ENCODE measurements at places on chromosomes 2 and 18. TPM values are rescaled to one million over a fixed set of nuclear protein-coding genes. Genes with fewer than 3 reads are reported as not detected.

DNA sequence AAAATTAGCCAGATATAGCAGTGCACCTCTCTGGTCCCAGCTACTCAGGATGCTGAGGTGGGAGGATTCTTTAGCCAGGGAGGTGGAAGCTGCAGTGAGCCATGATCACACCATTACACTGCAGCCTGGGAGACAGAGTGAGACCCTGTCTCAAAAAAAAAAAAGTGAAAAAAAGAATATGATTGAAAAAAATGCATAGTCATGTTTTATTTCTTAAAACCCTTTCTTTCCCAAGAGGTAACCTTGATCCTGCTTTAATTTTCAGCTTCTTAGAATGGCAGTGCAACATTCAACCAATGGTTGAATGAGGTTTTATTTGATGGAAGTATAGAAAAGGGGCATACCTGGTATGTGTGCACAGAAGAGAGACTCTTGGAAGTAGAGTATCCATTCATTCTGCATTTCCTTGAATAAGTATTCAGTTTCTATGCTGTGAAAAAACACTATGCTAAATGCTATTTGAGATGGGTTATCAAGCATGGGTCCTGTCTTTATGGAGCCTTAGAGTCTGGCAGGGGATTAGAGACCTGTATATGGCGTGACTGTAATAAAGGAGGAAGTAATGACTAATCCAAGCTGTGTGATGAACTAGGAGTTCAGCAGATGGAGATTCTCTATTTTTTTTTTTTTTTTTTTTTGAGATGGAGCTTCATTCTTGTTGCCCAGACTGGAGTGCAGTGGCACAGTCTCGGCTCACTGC is 146.3 kb downstream of the WDSUB1 start:
- peaks cover 3% of the 10 kb centered on the region for H3K4me1 ChIP-seq
- H3K27me3 ChIP-seq = peaks cover 10% of the 10 kb centered on the region
- no peak overlapping the region for H3K4me3 ChIP-seq

- no peak overlapping the region for H3K27ac ChIP-seq
- no peak overlapping the region for H3K4me3 ChIP-seq
- peaks cover 51% of the 10 kb centered on the region for H3K36me3 ChIP-seq
- DNase-seq = no peak
- H3K27me3 ChIP-seq = no peaks in the 10 kb centered on the region
These were observed 75.6 kb downstream of the COA5 start for GRCh38 chr2:98532756-98533155.

DNA sequence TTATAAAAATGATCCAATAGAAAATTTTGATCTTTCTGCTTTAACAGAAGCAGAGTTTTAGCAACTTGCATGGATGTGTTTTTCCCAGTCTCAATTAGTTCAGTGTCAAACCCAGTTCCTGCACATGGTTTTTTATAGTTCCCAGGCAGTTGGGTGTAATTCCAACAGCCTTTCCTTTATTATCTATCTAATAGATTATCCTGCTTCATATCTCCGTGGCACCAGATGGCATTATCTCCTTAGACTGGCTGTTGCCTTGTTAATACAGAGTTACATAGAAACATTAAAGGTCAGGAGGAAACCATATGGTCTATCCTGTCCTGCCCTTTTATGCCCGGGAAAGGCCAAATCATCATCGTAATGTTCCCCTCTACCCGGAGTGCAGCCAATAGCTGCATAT is 400.9 kb upstream of the SMIM21 start:
- no peak for DNase-seq
- no peaks in the 10 kb centered on the region for H3K4me1 ChIP-seq
- no peak overlapping the region for H3K4me3 ChIP-seq
- no peak overlapping the region for H3K27ac ChIP-seq

DNA sequence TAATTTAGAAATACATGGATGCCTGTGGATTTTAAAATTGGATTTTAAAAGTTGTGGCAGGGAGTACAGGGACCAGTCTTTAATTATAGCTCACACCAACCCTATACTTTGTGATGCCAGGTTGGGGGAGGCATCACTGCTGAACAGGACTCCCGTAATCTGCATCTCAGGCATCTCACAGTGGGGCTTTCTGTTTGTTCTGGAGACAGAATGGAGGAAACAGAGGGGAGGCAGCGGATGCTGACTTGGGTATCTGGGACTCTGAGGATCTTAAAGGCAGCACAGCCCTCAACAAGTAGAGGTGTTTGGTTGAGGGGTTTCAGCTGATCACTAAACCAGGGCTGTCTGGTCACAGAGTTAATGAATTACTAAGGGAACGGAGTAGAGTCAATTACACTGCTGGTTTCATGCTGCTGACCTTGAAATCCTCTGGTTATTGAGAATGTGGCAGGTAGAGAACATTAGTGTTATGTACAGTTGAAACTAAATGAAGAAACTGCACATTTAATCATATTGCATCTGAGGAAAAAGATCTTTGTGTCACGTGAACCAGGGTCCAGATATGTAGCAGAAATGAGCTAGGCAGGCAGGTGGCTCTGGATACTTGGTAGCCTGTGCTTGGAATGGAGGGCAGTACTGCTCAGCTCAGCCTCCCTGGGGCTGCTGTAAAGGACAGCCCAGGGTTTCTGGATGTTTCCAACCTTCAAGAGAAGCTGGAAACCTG is 40.3 kb downstream of the FHOD3 start:
- no peak overlapping the region for H3K4me3 ChIP-seq
- DNase-seq = no peak
- H3K27ac ChIP-seq = no peak overlapping the region

DNA sequence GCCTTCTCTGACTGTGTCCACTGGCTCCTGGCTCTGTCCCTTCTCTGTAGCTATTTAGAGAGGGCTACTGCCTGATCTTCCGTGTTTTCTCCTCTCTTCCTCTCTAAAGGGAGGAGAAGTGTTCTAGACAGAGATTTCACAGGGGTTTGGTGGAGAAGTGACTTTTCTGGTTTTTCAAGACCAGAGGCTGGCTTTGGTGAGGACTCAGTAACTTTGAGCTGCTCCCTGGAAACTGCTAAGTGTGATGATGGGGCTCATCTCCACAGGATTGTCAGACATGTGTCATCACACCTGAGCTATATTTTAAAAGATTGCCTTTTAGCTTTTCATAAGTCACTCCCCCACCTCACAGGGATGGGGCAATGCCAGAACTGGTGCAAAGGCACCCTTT is 6.2 kb downstream of the MAL start:
- no peaks in the 10 kb centered on the region for H3K27me3 ChIP-seq
- H3K36me3 ChIP-seq = peaks cover 60% of the 10 kb centered on the region
- no peak overlapping the region for H3K27ac ChIP-seq
- no peak overlapping the region for H3K4me3 ChIP-seq

- no peak overlapping the region for H3K27ac ChIP-seq
- no peaks in the 10 kb centered on the region for H3K36me3 ChIP-seq
- peaks cover 7% of the 10 kb centered on the region for H3K27me3 ChIP-seq
These were observed 125.3 kb downstream of the COL4A4 start for GRCh38 chr2:227038550-227039189.

GRCh38 chr2:230889911-230890601 is 25.3 kb downstream of the ITM2C start:
- H3K36me3 ChIP-seq = no peaks in the 10 kb centered on the region
- H3K4me3 ChIP-seq = no peak overlapping the region
- peaks cover 25% of the 10 kb centered on the region for H3K27me3 ChIP-seq
- H3K27ac ChIP-seq = no peak overlapping the region
- DNase-seq = no peak

GRCh38 chr2:44767691-44768090 is 173.8 kb upstream of the SIX3 start:
- H3K4me3 ChIP-seq = no peak overlapping the region
- H3K36me3 ChIP-seq = no peaks in the 10 kb centered on the region
- H3K27ac ChIP-seq = no peak overlapping the region
- H3K27me3 ChIP-seq = peaks cover 6% of the 10 kb centered on the region
- DNase-seq = no peak
- H3K4me1 ChIP-seq = no peaks in the 10 kb centered on the region

GRCh38 chr18:56152551-56153310 is 485.7 kb downstream of the TXNL1 start:
- no peaks in the 10 kb centered on the region for H3K4me1 ChIP-seq
- DNase-seq = no peak
- no peaks in the 10 kb centered on the region for H3K27me3 ChIP-seq

GRCh38 chr2:206241736-206242135 is 32.7 kb upstream of the ZDBF2 start:
- DNase-seq = no peak
- peaks cover 6% of the 10 kb centered on the region for H3K4me1 ChIP-seq
- peaks cover 11% of the 10 kb centered on the region for H3K27me3 ChIP-seq
- no peak overlapping the region for H3K4me3 ChIP-seq

DNA sequence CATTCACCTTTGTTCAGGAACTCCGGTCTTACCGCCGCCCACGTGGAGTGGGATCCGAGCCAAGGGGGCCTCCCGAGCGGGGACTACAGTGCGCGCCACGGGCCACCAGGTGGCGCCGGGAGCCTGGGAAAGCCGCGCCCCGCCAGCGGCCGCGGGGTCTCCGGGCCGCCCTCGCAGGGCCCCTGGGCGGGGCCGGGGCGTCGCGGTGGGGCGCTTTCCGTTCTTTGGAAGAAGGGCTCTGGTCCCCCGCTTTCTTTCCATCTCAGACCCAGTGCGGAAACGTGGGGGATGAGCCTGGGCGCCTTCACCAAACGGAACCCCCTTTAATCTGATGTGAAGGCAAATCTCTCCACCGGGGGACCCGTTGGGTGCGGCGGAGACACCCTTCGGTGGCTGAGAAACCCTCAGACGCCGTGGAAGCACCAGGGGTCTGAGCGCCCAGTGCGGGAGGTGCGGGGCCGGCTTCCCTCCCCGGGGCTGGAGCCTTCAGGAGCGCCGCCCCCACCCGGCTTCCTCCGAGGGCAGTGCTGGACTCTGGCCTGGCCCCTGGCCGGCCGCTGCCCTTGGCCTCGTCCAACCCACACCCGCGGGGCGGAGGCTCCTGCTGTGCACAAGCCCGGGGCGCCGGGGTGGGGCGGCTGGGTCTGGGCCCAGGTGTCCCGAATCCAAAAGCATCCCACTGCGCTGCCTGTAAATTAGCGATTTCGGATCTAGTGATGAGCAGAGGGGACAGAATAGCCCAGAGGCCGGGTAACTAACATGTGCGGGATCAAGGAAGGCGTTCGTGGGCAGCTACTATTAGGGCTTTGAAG is 44.6 kb downstream of the GORASP2 start:
- no peaks in the 10 kb centered on the region for H3K36me3 ChIP-seq
- H3K4me3 ChIP-seq = peak overlapping the region; percentile 71
- no peak overlapping the region for H3K27ac ChIP-seq
- peaks cover 3% of the 10 kb centered on the region for H3K27me3 ChIP-seq
- H3K4me1 ChIP-seq = peaks cover 7% of the 10 kb centered on the region

DNA sequence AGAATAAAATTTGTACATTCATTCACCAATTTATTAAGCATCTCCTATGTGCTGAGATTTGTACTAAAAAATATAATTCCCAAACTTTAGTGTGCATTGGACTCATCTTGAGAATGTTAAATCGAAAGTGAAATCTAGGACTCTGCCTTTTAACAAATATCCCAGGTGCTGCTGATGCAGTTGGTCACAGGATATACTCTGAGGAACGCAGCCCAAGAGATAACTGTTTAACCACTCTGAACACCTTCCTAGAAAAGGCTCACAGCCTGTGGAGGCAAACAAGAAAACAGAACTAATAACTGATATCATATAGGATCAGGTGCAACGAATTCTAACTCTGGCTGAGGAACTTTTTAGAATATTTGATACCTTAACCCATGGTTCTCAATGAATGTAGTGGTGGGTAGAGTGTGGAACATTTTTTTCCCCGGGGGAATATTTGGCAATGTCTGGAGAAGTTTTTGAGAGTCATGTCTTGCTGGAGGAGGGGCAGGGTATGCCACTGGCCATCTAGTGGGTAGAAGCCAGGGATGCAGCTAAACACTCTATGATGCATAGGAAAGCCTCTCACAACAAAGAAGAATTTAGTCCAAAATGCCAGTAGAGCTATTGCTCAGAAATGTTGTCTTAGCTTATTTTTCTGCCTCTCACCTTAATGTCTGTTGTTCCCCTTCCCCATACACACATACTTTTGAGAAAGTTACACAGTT is 96.5 kb downstream of the EHBP1 start:
- no peaks in the 10 kb centered on the region for H3K27me3 ChIP-seq
- H3K4me3 ChIP-seq = peak overlapping the region; percentile 37
- peak overlapping the region; percentile 6 for H3K27ac ChIP-seq
- DNase-seq = no peak
- H3K4me1 ChIP-seq = peaks cover 18% of the 10 kb centered on the region

LCT gene
- 0.08 TPM for total RNA-seq

NYAP2 gene
- not detected for total RNA-seq

C2orf92 gene
- total RNA-seq = 9.8 TPM

ERFE gene
- total RNA-seq = not detected

DYNAP gene
- total RNA-seq = not detected

DCDC2C gene
- not detected for total RNA-seq

TMEM247 gene
- not detected for total RNA-seq

COLEC12 gene
- total RNA-seq = not detected

CRIM1 gene
- total RNA-seq = 6.6 TPM

TOGARAM2 gene
- 8.9 TPM for total RNA-seq

ZNF2 gene
- 3.5 TPM for total RNA-seq

All from activated CD4-positive, alpha-beta memory T cell treated with anti-CD3 and anti-CD28 coated beads, Interleukin-2, amount 10 ng/mL, durations not matched to agents 7 days and 5 days (primary cell).